ENCODE measurements at places on chromosomes 16 and 17.
A peak's percentile ranks its signal among the peaks of the same experiment; 100 is the strongest.

DNA sequence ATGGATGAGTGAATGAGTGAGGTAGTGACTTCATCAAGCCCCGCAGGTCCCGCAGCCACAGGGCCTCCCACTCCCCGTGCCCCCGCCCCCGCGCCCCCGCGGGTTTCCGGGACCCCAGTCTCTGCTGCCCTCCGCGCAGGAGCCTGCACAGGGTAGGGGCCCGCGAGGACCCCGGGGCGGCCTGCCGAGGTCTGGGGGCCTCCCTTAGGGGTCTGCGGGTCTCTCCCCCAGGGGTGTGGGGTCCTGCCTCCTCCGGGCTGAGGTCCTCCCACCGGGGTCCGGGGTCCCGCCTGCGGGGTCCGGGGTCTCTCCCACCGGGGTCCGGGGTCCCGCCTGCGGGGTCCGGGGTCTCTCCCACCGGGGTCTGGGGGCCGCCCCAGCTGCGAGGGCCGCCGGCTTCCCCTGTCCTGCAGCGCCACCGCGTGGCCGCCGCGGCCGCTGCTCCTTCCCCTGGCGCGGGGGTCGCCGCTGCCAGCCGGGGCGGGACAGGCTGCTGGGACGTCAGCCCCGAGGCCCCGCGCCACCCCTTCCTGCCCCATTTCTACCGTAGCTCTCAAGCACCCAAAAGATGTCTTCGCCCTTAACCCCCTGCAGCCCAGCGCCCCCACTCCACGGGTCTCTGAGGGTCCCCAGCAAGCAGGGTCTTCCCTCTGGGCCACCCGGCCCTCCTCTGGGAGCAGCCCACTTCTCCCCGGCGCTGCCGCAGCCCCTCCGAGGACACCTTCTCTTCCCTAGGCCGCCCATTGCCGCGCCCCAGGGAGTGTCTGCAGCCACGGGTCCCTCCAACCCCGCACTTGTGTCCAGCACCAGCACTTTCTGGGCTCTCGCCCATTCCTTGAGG, 10.4 kb upstream of the CHMP6 start:
- H3K36me3 ChIP-seq: no peaks in the 10 kb centered on the region
- no peak overlapping the region for H3K27ac ChIP-seq
- peaks cover 4% of the 10 kb centered on the region for H3K27me3 ChIP-seq
- H3K4me1 ChIP-seq: peaks cover 5% of the 10 kb centered on the region
- peak overlapping the region; percentile 53 for H3K4me3 ChIP-seq

GRCh38 chr17:3735515-3735914, 11.8 kb downstream of the HASPIN start:
- H3K27ac ChIP-seq: no peak overlapping the region
- H3K4me3 ChIP-seq: no peak overlapping the region
- H3K4me1 ChIP-seq: peaks cover 30% of the 10 kb centered on the region
- DNase-seq: no peak
- no peaks in the 10 kb centered on the region for H3K27me3 ChIP-seq

DNA sequence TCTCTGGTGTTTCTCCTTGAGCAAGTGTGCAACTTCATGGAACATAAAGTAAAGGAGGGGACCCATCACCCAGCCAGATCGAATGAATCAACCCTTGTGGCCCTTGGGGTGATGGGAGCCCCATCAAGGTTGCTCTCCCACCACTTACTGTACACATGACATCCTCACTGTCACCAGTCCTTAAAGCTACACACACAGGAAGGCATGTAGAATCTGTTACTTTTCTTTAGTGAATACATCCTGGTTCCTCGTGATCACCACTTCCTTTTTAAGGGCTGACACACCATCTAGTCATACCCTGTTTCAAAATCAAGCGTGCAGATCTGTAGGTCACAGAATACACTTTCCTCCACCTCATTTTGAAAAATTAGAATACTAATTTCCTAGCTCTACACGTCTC, 22.6 kb upstream of the MPHOSPH6 start:
- peaks cover 7% of the 10 kb centered on the region for H3K36me3 ChIP-seq
- H3K4me1 ChIP-seq: peaks cover 25% of the 10 kb centered on the region
- H3K27ac ChIP-seq: peak overlapping the region; percentile 92
- peak; percentile 55 for DNase-seq

DNA sequence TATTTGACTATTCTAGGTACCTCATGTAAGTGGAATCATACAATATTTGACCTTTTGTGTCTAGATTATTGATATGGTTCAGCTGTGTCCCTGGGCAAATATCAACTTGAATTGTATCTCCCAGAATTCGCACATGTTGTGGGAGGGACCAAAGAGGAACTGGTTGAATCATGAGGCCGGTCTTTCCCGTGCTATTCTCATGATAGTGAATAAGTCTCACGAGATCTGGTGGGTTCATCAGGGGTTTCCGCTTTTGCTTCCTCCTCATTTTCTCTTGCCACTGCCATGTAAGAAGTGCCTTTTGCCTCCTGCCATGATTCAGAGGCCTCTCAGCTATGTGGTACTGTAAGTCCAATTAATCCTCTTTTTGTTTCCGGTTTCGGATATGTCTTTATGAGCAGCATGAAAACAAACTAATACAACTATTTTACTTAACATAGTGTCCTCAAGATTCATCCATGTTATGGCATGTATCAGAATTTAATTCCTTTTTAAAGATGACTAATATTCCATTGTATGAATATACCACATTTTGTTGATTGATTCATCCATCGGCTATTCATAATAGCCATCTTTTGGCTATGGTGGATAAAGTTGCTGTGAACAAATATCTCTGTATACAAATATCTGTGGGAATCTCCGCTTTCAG, 129.1 kb downstream of the FTO start:
- no peaks in the 10 kb centered on the region for H3K27me3 ChIP-seq
- no peak overlapping the region for H3K27ac ChIP-seq
- no peak for DNase-seq

DNA sequence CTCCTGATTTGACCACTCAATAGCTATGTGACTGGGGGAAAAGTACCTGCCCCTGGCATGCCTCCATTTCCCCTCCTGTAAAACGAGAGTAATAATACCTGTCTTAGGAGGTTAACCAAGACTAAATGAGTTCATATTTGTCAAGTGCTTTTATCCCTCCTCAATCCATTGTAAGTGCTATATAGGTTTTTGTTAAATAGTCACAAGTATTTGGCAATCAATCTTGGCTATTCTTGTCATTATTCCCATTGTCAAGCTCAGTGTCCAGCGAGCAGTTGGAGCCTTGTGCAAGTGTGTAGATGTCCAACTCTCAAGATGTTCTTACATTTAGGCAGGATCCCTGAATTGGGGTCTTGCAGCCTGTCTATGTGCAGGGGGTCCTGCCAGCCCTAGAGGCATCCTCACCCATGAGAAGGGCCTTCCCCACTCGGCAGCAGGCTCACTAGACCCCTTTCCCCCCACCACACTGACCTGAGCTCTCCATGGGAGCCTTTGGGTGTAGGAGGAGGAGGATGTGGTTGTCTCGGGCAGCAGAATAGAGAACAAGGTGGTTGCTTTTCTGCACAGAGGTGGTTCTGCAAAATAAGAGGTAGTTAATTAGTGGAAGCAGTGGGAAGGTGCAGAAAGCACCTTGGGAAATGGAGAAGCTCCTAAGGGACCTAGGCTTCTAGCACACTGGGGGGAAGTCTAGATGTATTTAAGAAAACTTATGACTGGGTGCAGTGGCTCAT, 18.0 kb downstream of the PIK3R6 start:
- H3K27me3 ChIP-seq: no peaks in the 10 kb centered on the region
- DNase-seq: no peak
- no peak overlapping the region for H3K4me3 ChIP-seq
- peaks cover 55% of the 10 kb centered on the region for H3K36me3 ChIP-seq
- H3K4me1 ChIP-seq: peaks cover 7% of the 10 kb centered on the region
- no peak overlapping the region for H3K27ac ChIP-seq

- peak overlapping the region; percentile 98 for H3K27ac ChIP-seq
- H3K4me1 ChIP-seq: peaks cover 44% of the 10 kb centered on the region
- peak; percentile 45 for DNase-seq
- H3K27me3 ChIP-seq: no peaks in the 10 kb centered on the region
- H3K36me3 ChIP-seq: peaks cover 11% of the 10 kb centered on the region
Measured at GRCh38 chr17:51119415-51120356, 982 bp downstream of the SPAG9 start.

- DNase-seq: no peak
- no peak overlapping the region for H3K27ac ChIP-seq
- peaks cover 4% of the 10 kb centered on the region for H3K36me3 ChIP-seq
- no peaks in the 10 kb centered on the region for H3K27me3 ChIP-seq
- H3K4me1 ChIP-seq: peaks cover 42% of the 10 kb centered on the region
- no peak overlapping the region for H3K4me3 ChIP-seq
Measured at GRCh38 chr16:31256466-31256865, 3.3 kb upstream of the ITGAM start.

GRCh38 chr17:78840530-78840779, 159 bp downstream of the USP36 start:
- DNase-seq: no peak
- peak overlapping the region; percentile 90 for H3K27ac ChIP-seq
- H3K27me3 ChIP-seq: no peaks in the 10 kb centered on the region
- peak overlapping the region; percentile 83 for H3K4me3 ChIP-seq
- H3K36me3 ChIP-seq: peaks cover 28% of the 10 kb centered on the region
- peaks cover 30% of the 10 kb centered on the region for H3K4me1 ChIP-seq

DNA sequence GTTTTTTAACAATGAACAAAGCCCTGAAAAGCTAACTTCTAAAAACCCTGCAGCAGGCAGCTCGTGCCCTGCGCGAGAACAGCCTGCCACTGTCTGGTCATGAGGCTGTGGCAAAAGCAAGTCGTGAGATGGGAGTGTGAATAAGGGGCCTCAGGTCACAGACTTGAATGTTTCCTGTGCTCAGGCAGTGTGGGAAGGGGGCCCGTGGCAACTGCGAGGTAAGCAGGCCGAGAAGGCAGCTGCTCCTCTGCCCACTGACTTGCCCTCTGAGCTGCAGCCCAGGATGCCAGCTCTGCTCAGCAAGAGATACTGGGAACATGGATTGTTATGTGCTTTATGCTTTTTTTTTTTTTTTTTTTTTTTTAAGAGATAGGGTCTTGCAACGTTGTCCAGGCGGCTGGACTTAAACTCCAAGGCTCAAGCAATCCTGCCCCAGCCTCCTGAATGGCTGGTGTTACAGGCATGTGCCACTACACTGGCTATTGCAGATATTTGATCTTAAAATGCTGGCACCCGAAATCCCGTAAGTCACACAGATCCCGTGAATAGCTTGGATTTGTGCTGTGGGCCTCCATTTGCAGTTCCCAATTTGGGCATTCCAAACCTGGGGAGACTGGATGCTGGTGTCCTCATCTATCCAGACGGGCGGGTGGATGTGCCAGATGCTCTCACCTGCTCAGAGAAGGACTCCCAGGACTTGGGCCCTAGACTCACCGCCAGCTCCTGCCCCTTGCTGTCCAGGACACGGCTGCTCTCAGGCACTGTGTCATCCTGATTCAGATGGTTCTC, 44.0 kb downstream of the UBN1 start:
- peaks cover under 1% of the 10 kb centered on the region for H3K4me1 ChIP-seq
- no peak overlapping the region for H3K27ac ChIP-seq
- peaks cover 2% of the 10 kb centered on the region for H3K36me3 ChIP-seq

DNA sequence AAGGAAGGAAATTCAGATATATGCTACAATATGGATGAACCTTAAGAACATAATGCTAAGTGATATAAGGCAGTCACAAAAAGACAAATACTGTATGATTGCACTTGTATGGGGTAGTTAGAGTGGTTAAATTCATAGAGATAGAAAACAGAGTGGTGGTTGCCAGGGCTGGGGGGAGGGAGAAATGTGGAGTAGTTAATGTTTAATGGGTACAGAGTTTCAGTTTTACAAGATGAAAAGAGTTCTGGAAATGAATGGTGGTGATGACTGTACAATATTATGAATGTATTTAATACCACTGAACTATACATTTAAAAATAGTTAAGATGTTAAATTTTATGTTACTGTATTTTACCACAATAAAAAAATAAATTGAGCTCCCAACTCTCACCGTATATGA, 157.9 kb downstream of the TOX3 start:
- H3K27me3 ChIP-seq: no peaks in the 10 kb centered on the region
- H3K27ac ChIP-seq: no peak overlapping the region
- no peak for DNase-seq
- H3K4me3 ChIP-seq: no peak overlapping the region

DNA sequence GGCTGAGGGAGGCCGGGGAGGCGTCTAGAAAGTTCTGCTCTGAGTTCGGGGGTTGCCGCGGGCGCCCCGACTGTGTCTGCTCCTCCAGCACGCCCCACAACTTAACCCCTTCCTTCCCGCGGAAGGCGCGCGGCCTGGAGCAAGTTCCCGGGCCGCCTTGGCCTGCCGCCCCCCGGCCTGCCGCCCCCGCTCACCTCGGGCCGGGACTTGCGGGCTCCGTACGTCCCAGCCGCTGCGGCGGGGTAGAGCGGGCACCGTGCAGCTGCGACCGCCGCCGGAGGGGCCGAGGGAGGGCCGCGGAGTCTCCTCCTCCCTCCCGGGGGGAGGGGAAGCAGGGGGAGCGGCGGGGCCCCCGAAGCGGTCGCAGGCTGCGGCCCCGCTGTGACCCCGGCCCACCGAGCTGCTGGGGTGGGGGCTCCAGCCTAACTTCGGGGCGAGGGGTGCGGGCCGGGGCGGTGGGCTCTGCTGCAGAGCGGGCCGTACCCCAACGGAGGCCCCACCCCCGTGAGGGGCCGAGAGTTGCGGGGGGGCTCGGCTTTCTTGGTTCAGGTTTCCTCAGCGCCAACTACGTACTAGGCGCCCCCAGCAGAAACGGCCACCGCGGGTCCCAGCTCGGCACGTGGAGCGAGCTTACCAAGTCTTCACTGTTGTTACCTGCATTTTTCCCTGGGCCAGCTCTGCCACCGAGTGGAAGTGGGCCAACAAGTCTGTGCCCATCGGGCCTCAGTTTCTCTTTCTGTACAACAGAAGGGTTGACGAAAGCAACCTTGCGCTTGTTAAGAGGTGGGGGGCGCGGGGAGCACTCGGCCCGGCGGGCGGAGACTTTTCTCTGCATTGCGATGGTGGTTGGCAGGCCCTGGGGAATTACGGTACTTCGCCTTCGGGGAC, at the start of gene CCDC102A:
CCDC102A (minus strand) TSS at position 266 of the 888 bp plus-strand sequence. CDS start 7,394 bp downstream, outside the sequence.
- peak; percentile 29 for DNase-seq
- peak within 1 kb of the TSS; percentile 79 for H3K27ac ChIP-seq
- peaks cover 60% of the 10 kb centered on the region for H3K4me1 ChIP-seq
- H3K36me3 ChIP-seq: no peaks in the 10 kb centered on the region

GRCh38 chr16:90070440-90070839, 6.7 kb downstream of the PRDM7 start:
- H3K4me3 ChIP-seq: no peak overlapping the region
- no peak for DNase-seq
- no peaks in the 10 kb centered on the region for H3K36me3 ChIP-seq
- peaks cover 11% of the 10 kb centered on the region for H3K27me3 ChIP-seq
- no peaks in the 10 kb centered on the region for H3K4me1 ChIP-seq
- no peak overlapping the region for H3K27ac ChIP-seq

- H3K4me1 ChIP-seq: no peaks in the 10 kb centered on the region
- no peak for DNase-seq
- H3K4me3 ChIP-seq: no peak overlapping the region
- H3K36me3 ChIP-seq: no peaks in the 10 kb centered on the region
- peaks cover 10% of the 10 kb centered on the region for H3K27me3 ChIP-seq
- no peak overlapping the region for H3K27ac ChIP-seq
Measured at GRCh38 chr17:73617501-73617900, 26.7 kb downstream of the SDK2 start.

- no peaks in the 10 kb centered on the region for H3K27me3 ChIP-seq
- DNase-seq: no peak
- no peaks in the 10 kb centered on the region for H3K36me3 ChIP-seq
- H3K4me3 ChIP-seq: peak overlapping the region; percentile 4
Measured at GRCh38 chr16:85998868-85999729, 100.1 kb downstream of the IRF8 start.
